Hematopoietic multipotent progenitor cell treated with erythropoietin and hydrocortisone succinate and interleukin-3 and kit ligand, for 6 days (in vitro differentiated cells): ENCODE measurements at places on chromosomes 12 and 14.

- DNase-seq = no peak
These were observed 8.0 kb upstream of the OR5AU1 start for GRCh38 chr14:21163871-21164291.

DNA sequence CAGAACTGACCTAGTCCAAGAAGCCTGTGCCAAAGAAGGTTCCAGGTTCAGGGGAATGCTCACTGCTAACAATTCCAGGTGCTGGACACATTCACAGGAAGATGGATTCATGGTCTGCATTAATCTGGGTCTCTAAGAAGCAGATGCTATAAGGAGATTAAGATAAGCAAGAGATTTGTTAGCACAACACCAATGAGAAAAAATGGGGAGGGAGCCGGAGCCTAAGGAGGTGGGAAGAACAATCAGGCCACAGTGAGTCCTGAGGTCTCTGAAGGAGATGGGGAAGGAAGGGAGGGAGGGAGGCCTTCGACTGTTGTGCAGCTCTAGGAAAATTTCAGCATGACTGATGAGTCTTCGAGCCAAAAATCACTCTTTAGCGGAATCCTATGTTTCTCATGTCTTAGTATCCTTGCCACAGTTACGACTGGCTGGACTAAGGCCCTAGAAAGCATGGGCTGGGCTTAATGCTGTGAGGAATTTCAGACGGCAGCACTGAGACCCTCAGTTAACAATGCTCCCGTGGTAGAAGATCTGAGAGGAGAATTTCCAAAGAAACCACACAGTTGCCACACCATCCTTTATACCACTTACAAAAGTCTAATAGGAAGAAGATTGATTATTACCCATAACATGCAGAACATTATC, 31.5 kb upstream of the PTGDR start:
- no peak for DNase-seq

GRCh38 chr12:39277416-39277815, 165.5 kb downstream of the KIF21A start:
- DNase-seq = no peak

DNA sequence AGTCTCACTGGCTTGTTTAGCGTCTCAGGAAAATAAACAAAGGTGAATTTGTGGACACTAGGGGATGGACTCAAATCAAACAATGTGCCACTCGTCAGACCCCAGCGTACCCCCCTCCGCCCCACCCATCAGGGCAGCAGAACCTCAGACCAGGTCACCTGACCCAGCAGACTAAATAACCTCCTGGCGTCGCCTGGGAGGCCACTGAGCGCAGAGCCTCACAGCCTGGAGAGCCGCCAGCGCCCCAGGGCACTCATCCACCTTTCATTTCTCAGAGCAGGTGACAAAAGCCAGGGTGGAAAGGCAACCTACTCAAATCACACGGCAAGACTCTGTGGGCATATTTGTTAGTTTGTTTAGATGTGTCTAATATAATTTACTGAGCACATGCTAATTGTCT, 100.9 kb downstream of the DICER1 start:
- no peak for DNase-seq

DNA sequence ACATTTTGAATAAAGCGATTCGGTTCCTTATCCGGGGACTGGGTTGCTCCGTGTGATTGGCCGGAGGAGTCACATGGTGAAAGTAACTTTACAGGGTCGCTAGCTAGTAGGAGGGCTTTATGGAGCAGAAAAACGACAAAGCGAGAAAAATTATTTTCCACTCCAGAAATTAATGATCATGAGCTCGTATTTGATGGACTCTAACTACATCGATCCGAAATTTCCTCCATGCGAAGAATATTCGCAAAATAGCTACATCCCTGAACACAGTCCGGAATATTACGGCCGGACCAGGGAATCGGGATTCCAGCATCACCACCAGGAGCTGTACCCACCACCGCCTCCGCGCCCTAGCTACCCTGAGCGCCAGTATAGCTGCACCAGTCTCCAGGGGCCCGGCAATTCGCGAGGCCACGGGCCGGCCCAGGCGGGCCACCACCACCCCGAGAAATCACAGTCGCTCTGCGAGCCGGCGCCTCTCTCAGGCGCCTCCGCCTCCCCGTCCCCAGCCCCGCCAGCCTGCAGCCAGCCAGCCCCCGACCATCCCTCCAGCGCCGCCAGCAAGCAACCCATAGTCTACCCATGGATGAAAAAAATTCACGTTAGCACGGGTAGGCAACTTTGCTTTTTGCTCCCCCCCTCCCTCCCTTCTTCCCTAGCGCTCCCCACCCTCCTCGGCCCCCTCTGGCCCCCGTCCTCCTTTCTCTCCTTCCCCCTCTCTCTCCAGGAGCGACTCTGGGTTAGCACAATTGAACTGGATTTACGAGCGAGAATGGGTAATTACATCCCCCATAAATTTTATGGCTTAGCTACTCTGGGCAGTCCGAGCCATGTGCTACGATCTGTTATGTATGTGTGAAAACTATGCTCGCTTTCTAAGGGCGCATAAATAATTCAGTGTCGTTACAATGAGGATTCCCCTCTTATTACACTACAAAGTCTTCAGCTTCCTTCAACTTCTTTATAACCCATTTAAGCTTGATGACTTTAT, at the start of gene HOXC4:
HOXC4 (plus strand) TSS at position 85 of the 991 bp plus-strand sequence; CDS start at position 173, 88 bp downstream.
- DNase-seq = no peak

DNA sequence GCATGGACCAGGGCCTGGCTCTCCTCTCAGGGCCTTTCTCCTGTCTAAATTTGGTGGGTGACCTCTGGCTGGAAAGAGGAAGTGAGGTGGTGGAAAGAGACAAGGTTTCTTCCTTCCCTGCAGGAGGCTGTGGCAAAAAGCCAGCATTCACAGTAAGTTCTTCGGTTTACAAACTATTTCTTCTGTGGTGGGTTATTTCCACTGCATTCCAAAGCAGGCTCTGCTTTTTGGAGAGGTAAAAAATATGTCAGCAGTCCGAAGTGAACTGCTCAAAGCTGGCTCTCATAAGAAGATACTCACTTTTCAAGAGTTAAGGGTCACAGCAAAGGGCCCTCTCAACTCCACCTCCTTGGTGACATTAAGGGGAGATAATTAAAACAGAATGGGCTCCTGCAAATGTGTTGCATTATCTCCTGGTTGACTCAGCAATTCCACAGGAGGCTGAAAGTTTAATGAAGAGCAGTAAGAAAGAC, 48.9 kb upstream of the POC1B start:
- peak; percentile 79 for DNase-seq

DNA sequence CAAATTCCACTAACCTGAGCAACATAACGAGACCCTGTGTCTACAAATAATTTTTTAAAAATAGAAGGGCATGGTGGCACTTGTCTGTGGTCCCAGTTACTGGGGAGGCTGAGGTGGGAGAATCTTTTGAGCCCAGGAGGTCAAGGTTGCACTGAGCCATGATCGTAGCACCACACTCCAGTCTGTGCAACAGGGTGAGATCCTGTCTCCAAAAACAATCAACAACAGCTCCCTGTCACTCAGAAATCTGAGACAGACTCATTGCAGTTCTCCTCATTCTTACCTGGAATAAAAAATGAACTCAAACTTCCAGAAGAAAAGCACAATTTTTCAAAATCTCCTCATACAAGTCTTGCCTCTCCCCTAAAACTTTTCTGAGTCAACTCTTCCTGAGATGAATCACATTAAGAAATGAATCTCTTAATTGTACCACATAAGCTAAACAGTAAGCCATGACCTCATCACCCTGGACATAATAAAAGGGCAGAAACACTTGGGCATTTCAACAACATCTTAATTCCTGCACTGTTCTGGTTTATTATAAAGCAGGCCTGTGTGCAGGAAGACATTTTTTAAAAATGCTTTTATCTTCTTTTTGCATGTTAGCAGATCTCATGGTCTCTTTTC, 214.3 kb upstream of the CDKN3 start:
- DNase-seq = no peak

DNA sequence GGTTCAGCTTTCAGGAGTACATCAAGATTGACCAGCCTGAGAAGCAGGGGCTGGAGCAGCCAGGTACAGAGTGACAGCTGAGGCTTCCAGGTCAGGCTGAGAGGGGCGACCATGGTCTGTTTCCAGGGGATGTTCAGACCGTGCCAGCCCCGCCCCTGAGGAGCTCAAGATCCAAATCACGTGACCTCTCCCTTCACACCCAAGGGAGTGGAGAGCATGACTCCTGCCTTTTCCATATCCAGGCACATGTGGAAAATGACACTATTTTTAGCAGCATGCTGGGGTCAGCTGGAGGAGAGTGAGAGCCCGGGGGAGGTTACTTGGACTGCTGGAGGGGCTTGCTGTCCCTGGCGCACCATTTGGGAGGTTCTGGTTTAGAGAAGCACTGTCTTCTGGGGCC, 92.7 kb downstream of the B4GALNT3 start:
- DNase-seq = no peak

DNA sequence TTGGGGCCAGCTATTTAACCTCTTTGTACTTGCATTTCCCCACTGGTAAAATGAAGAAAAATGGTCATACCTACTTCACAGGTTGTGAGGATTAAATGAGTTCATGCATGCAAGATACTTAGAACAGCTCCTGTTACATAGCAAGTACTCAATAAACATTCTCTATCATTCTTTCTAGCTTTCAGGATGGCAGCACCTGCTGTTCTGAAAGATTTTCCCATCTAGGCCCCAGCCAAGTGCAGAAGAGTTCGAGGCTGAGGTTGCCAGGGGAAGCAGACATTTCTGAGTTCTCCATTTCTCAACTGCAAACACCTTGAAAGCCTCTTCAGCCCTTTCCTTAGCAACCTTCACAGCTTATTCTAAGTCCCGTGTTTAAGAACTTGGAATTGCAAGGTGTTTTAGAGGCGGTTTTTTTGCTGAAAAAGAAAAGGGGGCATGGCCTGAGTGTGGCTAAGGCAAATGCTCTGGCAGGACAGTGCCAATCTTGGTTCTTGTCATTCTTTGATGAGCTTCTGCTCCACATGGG, 73.0 kb upstream of the PRMT8 start:
- no peak for DNase-seq

- DNase-seq = no peak
These were observed 37.6 kb downstream of the DCP1B start for GRCh38 chr12:1966561-1967226.

DNA sequence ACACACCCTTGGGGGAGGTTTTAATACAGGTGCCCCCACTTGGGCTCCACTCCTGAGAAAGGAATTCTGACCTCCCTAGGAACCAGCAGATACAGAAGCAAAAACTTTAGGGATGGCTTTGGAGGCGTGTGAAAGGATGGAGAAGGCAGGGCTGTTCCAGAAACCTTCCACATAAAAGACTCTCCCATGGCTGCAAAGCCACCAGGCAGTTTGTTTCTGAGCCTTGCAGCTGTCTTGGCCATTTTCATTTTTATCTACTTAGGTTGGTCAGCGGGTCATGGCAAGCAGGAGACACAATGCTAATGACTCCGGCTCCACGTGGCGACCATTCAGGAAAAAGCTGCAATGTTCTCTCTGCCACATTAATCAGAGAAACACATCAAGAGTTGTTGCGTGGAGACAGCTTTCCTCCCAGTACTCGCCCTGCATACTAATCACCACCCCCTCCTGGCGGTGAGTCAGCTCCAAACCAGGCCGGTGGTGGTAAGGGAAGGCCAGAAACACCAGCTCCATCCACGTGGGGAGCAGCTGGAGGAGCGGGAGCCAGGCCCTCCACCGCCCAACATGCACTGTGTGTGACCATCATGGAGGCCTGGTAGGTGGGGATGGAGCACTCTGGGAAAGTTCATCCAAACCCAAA, 30.9 kb upstream of the IRF2BPL start:
- peak; percentile 71 for DNase-seq

- no peak for DNase-seq
These were observed 24.4 kb upstream of the BTBD6 start for GRCh38 chr14:105223770-105224544.

DNA sequence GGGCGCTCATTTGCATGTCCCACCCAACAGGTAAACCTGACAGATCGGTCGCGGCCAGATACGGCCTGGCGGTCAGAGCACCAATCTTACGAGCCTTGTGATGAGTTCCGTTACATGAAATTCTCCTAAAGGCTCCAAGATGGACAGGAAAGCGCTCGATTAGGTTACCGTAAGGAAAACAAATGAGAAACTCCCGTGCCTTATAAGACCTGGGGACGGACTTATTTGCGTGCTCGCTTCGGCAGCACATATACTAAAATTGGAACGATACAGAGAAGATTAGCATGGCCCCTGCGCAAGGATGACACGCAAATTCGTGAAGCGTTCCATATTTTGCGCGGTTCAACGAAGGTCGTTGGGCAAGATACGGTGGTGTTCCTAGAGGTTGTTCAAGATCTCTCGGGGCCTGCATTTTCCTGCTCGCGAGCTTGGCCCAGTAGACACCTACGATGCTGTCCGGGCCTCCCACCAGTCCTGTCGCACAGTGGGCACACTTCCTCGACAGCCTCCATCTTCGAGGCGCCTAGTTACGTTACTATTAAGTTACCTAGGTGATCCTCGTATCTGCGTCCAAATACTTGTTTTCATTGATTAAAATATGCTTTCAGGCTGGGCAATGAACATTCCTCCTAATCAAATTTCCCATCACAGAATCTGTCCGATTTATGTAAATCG, at the start of gene RNU6-7:
RNU6-7 (plus strand) TSS at position 230 of the 675 bp plus-strand sequence.
- peak; percentile 29 for DNase-seq

DNA sequence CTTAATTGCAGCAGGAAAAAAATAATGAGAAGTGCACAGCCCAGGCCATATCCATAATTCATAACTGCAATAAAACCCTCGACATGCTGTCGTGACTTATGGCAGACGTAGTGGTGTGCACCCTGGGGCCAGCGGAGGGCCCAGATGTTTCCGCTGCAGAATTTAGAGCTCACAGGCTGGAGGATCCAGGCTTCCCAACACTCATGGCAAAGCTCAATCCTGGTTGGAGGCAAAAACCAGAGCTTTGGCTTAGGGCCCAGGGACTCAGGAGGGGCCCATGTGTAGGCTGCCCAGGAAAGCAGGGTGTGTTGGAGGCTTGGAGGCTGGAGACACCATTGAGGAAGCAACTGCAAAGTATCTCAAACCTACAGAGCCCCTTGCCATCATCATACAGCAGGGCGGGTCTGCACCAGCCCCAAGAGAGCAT, 68.7 kb downstream of the SERPINA3 start:
- no peak for DNase-seq

DNA sequence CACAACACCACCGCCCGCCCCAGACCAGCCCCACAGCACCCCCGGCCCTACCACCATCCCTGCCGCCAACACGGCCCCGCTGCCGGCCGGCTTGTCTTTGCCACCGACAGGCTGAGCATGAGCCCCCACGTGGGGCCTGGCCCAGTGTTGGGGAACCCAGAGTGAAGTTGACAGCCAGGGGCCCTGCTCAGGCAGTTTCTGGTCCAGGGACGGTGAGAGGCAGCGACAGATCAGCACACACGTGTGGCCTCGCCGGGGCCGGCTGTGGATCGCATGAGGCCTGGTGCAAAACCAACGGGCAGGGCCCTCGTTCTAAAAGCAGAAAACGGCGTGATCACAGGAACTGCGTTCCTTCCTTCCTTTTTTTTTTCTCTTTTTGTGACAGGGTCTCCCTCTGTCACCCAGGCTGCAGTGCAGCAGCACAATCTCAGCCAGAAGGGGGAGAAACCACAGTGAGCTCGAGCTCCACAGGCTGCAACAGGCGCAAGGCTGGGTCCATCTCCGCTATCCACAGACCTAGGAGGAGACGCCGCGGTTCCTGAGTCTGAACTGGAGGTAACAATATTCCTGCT, 50.5 kb upstream of the FBRSL1 start:
- DNase-seq = peak; percentile 38

- DNase-seq = no peak
These were observed 22.8 kb upstream of the SRRM4 start for GRCh38 chr12:118958520-118958919.
